ENCODE measurements at places on chromosomes 2 and 18. TPM values are rescaled to one million over a fixed set of nuclear protein-coding genes. Genes with fewer than 3 reads are reported as not detected.

GREB1 gene
- 0.20 TPM for total RNA-seq

DNA sequence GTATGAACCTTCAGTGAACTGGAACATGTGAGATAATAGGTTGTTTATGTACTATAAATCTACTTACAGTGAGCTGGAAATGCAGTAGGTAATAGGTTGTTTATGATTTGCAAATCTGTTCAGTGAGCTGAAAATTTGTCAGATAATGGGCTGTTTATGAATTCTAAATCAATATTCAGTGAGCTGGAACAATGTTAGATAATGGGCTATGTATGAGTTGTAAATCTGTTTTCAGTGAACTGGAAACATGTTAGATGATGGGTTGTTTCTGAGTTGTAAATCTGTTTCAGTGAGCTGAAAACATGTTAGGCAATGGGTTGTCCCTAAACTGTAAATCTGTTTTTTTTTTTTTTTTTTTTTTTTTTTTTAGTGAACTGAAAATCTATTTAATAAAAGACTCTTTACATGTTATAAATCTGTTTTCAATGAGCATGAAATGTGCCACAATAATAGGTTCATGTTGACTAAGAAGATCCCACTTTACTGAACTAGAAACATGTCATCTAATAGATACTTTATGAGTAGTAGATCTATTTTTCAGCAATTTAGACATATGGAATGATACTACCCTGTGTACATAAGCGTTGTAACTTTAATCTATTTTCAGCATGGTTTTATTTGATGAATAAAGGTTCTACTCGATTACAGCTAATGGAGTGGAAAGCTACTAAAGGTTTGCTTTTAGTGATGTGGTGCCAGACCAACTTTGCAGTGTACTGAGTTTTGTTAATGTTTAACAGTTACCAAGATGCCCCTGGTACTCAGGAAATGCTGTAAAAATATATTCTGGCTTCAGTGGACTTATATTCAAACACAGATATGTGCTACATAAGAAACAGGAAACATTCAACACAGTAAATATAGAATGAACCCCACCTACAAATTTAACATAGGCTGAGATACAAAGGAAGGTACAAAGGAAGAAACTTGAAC, 1471.8 kb downstream of the LRP1B start:
- no peak for DNase-seq

DNA sequence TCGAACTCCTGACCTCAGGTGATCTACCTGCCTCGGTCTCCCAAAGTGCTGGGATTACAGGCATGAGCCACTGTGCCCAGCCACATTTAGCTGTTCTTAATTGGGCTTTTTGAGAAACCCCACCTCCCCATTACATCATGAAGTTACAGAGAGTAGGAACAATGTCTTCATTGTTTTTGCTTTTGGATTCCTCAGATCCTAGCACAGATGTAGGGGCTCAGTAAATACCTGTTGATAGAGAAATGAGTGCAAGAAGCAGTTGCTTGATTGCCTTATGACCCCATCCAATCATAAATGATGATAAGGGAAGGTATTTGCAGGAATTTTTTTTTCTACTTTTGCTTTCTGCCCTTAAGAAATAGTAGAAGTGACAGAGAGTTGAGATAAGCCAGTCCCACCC, 25.4 kb downstream of the GREB1L start:
- DNase-seq, result no peak

DNA sequence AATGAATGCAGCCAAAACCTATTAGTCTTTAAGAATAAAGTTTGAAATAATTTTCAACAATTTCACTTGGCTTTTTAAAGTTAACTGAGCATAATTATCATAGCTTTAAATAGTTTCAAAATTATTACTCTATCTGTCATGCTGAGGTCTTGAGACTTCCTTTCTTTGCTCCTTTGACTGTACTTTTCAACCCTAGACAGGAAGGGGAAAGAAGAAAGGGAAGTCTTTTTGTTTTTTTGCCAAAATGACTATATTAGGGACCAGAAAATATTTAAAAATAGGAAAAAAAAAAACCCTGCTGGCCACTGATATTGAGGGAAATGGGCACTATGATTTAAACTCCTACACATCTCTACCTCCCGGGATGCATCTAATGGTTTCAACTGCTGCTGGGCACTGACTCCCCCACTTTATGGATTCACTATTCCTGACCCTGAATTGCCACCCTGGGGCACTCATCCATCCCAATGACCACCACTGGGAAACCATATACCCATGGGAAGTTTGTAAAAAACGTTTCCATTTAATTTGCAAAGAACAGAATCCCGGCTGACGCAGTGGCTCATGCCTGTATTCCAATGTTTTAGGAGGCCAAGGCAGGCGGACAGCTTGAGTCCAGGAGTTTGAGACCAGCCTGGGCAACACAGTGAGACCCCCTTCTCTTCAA, 50.5 kb downstream of the GAREM1 start:
- DNase-seq, result no peak

DNA sequence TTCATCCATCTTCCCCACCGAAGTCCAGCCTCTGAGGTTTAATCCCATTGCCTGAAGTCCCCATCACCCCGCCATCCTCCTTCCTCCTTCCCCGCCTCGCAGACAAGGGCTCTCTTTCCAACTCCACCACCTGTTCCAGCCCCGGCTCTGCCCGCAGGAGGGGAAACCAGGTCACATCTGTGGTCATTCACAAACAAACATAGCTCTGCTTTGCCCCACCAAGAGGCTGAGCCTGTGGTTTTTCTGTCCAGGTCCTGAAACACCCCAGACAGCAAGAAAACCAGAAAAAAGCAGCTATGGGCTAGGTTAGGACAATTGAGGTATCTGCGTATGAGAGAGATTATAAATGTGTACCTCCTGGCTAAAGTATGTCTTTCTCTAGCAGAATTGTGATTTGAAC, 144.7 kb downstream of the GLI2 start:
- no peak for DNase-seq

DNA sequence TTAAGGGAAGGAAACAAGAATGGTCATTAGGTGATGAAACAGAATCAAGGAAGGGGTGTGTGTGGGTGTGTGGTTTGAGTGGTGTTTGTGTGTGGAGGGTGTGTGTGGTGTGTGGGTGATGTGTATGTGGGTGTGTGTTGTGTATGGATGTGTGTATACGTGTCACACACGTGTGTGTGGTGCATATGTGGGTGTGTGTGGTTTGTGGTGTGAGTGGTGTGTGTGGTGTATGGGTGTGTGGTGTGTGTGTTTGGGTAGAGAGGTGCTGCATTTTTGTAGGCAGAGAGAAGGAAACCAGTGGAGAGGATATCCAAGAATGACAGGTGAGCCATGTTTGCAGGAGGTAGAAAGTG, 1.1 kb upstream of the CEP192 start:
- DNase-seq, result no peak

DNA sequence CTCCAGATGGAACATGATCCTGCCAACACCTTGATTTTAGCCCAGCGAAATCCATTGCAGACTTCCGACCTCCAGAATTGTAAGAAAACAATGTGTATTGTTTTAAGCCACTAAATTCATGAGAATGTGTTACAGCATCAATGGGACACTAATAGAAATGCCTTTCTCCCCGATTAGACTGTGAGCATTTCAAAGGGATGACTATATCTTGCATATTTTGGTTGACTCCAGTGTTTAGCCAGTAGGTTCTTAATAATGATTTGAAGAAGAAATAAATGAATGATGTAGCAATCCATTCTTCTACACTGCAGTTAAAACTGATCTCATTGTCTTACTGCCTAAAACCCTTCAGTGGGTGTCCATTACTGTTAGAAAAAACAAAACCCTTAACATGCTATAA, 67.4 kb upstream of the ACVR1C start:
- DNase-seq, result no peak

LYG1 gene
- total RNA-seq, result 0.78 TPM

ERBB4 gene
- total RNA-seq, result not detected

- no peak for DNase-seq
These were observed 836.3 kb upstream of the ACVR2A start for GRCh38 chr2:147008481-147008880.

DNA sequence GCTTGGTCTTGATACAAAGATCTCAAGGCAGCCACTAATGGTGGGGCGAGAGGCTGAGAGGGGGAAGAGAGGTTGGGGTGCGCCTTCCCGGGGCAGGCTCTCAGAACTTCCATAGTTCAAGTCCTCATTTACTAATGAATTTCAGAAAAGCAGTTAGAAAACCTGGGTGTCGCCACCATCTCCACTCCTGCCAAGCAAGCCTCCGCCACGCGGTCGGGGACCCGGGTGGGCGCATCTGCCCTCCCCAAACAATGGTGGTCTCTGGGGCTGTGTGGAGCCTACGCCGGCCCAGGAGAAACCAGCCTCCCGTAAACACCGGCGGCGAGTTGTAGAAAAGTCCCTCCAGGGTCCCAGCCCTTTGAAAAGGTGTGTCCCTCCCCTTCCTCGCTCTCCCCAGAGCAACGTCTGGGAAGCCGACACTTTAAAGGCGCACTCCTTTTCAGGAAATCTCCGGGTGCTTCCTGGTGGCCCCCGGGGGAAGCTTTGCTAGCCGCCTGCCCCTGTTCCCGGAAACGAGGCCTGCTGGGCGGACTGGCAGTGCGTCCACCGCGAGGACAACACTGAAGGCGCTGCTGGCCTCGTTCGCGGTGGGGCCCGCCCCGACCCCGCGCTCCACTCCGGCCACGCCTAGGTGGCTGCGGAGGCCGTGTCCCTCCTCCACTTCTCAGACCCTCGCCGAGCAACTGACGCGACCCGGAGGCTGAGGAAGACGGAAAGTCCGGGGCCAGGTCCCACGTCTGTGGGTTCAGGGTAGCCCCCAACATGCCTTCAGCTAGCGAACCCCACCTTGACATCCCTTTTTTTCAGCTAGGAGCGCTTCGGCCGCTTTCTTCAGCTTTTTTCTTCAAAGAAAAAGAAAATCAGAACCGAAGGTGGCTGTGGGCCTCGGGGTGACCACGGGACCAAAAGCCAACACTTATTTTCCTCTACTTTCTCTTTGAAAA, 16.8 kb downstream of the EVX2 start:
- no peak for DNase-seq

FER1L5 gene
- 0.09 TPM for total RNA-seq

DNA sequence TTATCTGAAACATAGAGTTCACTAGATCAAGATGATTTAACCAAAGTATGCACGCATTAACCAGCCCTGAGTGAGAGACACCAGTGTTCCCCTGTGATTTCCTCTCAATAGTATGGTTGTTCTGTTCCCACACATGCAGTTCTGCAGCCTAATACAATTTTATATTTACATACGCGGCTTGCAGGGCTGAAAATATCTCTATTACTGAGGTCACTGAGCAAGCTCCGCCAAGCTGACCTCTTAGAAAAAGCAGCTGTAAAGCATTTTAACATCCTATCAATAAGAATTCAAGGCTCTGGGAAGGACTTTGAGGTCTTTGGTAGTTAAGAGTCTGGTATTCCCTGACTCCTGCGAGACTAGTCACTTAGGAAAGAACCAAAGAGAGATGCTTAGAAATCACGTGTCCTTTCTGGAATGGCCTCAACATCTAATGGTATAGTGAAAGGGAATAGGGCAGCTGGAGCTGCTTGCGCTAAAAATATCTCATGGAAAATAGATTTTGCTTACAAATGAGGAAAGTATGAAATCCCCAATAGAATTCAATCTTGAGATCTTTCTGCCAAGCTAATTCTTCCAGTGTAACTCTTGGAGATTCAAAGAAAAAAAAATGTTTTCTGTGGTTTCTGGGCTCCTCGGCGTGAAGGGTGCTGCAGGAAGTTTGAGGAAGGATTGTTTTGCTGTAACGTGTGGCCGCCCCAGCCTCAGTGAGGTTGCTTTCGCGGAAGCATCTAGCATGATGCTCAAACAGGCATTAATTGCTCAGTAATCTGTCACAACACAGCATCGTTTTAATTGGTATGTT, 59.2 kb downstream of the DOCK10 start:
- no peak for DNase-seq

PARD6G gene
- total RNA-seq, result 0.23 TPM

DNA sequence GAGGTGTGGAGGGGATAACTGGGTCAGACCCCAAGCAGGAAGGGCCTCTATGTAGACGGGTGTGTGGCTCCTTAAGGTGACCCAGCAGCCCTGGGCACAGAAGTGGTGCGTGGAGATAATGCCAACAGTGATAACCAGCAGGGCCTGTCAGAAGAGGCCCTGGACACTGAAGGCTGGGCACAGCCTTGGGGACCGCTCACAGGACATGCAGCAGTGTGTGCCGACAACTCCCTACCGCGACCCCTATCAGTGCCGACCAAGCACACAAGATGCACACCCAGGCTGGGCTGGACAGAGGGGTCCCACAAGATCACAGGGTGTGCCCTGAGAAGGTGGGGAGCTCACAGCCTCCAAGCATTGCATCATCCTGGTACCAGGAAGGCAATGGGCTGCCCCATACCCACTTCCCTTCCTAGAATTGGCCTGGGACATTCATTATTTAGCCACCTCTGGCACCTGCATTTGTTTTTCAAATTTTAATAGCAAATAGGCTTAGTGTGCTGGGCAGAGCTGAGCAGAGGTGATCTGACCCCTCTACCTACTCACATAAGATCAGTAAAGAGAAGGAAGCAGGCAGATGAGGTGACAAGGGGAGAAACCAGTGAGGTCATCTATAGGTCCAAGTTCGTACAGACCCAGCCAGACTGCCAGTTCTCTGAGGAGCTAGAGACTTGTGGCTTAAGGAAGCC, 55.2 kb downstream of the BCL11A start:
- DNase-seq, result no peak

GBX2 gene
- total RNA-seq, result not detected

DNA sequence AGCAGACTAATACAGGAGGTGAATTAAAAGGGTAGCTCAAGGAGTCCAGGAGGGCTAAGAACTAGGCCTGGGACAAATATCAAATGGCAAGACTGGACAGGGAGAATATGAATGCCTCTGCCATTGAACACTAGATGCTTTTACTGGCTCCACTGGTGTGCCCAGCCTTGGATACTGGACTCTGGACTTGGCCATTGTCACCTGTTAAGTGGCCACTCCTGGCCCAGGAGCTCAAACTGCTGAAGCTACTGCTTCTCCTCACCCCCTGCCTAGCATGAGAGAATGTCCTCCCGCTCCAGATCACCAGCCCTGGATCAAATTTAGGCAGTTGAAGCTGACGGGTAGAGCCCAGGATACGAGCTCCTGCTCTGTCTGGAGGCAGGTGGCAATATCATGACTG, 170.8 kb downstream of the DDX1 start:
- no peak for DNase-seq

GRCh38 chr2:28419443-28420270, 27.0 kb downstream of the FOSL2 start:
- no peak for DNase-seq

NAT8 gene
- not detected for total RNA-seq

PNO1 gene
- total RNA-seq, result 11.2 TPM

CENPA gene
- total RNA-seq, result 43.6 TPM

GRCh38 chr2:177888581-177888980, 184.0 kb downstream of the PDE11A start:
- no peak for DNase-seq

NMUR1 gene
- not detected for total RNA-seq

- no peak for DNase-seq
These were observed 19.9 kb upstream of the CXXC1 start for GRCh38 chr18:50307400-50307737.

EVX2 gene
- not detected for total RNA-seq

KRTCAP3 gene
- 62.9 TPM for total RNA-seq

- no peak for DNase-seq
These were observed 267.6 kb upstream of the LYPD1 start for GRCh38 chr2:132937629-132938028.

Measured in PC-9 (cell line).